CD4-positive, alpha-beta T cell treated with Interferon alpha-2 for 1 hour (primary cell): ENCODE measurements at places on chromosomes 1 and 21.
A peak's percentile ranks its signal among the peaks of the same experiment; 100 is the strongest.

DNA sequence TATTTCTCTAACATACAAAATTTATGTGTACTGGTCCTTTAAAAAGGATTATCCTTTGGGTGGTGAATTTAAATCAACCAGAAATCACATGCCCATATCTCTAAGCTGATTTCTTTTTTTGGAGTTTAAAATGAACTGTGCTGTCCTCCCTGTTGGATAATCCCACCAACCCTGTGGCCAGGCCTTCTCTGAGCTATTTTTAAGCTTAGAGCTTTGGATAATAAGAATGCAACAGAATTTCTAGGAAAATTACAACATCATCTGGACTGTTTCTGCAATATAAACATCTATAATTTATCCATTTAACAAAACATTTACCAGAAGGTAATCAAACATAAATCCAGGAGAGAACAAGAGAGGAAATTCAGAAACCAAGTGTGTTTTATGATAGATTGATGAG lies 88.3 kb downstream of the LRRC40 start:
- no peak for DNase-seq

DNA sequence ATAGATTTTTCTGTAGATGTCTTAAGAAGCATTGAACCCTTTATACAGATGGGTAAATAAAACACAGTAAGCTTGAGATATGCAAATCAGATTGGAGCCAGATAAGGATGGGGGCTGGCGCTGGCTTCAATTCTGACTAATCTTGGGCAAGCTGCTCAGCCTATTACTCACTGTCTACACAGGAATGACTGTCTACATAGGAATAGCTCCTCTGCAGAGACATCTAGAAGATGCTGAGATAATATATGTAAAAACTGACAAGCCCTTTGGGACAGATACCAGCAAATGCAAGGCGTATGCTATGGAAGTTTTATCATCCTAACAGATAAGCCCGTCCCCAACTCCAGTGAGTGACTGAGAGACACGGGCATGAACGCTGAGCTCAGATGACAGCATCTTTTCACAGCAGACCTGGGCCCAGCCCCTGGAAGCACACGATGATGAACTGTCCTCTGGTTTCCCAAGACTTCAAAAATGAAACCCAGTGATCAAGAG lies 1.7 kb downstream of the CLDN14 start:
- no peak for DNase-seq

DNA sequence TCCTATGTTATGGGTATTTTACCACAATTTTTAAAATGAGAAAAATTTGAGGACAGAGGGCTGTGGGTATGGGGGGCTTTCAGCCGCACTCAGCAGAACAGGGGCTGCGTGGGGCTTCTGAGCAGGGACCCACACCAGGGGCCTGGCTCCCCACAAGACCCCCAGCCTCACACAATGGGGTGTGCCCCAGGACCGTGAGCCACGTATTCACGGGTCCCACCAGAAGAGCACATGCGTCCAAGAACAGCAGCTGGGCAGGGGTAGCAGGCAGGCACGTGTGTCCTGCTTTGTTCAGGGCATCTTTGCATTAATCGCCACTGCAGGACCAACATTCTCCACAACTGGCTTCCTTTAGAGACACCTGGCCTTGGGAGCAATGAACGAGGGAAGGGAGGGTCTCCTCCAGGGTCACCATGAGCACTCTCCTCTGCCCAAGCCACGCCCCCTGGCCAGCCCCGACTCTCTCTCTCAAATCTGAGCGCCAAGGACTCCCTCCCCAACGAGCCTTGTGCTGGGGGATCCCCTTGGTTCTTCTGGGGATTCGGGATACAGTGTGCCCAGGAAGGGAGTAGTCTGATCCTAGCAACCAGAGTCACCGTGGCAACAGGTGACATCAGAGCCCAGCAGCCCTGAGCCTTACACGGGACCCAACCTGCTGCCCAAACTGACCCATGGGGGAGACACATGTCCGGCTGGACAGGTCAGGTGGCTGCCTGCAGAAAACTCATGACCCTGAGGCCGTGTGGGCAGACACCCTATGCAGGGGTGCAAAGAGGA lies 7.4 kb upstream of the ARF1 start:
- no peak for DNase-seq

GRCh38 chr1:154970631-154971340 lies at the start of gene SHC1:
TSS of gene SHC1 (minus strand) at chr1:154970747. CDS start at chr1:154970526, 221 bp downstream.
- DNase-seq, result peak; percentile 57

DNA sequence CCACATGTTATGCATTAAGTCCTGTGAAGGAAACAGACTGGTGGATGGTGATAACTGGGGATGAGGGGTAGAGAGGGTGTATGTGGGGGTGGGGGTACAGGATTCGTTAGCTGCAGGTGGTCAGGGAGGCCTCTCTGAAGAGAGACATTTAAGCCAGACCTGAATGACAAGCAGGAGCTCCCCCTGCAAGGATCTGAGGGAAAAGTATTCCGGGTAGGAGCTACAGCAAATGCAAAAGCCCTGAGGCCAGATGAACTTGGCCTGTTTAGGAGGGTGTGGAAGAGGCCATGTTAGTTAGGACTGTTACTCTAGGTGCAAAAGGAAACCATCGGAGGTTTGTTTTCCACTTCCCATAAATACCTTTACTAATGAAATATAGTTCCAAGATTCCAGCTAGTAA lies 9.9 kb downstream of the ARHGEF10L start:
- DNase-seq, result no peak

- DNase-seq, result no peak
Measured at GRCh38 chr1:167543199-167543990, 10.2 kb downstream of the CREG1 start.

GRCh38 chr1:41239988-41240610 lies 2.0 kb downstream of the SCMH1 start:
- peak; percentile 40 for DNase-seq

- no peak for DNase-seq
Measured at GRCh38 chr1:53373246-53373645, 45.4 kb upstream of the LRP8 start.

DNA sequence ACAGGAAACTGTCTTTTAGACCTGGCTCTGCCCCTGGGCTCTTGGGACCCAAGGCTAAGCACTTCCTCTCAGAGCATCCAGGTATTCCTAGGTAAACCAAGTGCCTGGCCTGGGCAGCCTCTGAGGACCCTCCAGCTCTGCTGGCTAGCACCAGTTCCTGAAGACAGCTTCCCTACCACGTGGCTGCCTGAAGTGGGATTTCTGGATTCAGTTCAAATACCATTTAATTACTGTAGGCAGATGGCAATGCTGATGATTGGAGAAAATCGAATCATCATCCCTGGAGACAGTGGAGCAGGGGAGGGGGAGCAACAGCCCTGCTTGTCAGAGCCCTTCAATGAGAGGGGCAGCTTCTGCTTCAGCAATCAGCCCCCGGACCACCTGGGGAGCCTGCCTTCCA lies 11.9 kb downstream of the KIF21B start:
- no peak for DNase-seq

DNA sequence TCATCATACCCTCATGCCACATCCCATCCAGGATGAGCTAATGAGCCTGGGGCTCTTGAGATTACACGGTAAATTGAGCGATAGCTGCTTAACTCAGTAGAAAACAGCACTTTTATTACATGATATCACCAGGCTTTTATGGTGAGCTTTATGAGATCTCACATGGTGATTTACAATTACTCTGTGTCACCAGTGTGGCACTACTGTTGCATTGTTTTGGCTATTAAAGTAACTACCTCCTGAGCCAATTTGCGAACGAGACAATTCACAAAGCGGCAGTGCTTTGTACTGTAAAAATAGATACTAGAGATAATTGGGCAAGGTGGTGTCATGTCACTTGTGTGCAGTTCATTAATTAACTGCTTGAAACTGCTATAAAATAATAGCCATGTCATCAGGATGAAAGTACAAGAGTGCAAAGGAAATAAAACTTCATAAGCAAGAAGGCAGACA lies 767.7 kb upstream of the ADGRL2 start:
- DNase-seq, result no peak

GRCh38 chr1:228112617-228113016 lies 3.5 kb upstream of the MRPL55 start:
- no peak for DNase-seq

GRCh38 chr1:224430511-224431113 lies 4.0 kb downstream of the WDR26 start:
- peak; percentile 24 for DNase-seq

DNA sequence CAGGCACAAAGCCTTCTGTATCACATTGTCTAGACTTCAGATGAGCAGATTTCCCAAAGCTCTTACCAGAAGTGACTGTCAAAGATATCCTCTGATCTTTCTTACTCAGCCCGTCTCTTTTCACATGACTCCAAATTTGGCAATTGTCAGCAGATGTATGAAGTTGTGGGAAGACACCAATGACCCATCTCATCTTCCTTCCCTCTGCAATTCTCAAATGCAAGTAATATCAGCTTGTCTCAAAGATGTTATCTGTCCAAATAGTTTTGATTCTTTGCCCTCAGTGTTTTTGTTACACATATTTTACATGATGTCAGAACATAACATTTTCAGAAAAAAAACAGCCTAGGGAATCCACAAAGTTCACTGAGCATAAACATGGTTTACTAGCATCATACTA lies 45.1 kb upstream of the RGS2 start:
- DNase-seq, result no peak

DNA sequence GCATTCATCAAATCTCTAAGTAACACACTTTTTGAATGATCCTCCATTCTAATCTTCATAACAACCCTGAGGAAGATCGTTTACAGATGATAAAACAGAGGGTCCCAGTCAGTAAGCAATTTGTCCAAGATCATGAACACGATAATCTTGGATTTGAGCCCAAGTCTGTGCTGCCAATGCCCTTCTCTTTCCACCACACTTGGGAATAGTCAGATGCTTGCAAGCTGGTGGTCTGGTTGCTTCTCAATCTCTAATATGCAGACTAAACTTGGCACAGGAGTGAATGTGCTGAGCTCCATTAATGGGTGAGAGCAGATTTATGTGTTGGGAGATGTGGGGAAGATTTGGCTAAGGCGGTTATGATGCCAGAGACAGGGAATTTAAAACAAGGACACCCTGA lies 430.6 kb upstream of the DAB1 start:
- no peak for DNase-seq

DNA sequence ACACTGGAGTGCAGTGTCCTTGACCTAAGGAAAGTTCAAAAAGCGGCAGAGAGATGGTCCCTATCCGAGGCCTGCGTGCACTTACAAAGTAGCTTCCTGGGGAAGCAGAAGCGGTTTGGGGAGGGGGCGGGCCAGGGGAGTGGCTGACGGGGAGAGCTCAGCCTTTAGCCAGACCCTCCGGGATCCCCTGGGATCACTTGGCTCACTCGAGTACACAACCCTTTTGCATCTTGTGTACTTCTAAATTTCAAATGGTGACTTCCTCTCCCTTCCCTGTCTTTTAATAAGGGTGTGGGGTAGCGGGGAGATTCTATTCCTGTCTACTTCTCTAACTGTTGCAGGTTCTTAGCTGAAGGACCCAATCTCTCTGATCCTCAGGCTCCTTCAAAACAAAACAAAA lies 18.1 kb upstream of the SNX27 start:
- no peak for DNase-seq

DNA sequence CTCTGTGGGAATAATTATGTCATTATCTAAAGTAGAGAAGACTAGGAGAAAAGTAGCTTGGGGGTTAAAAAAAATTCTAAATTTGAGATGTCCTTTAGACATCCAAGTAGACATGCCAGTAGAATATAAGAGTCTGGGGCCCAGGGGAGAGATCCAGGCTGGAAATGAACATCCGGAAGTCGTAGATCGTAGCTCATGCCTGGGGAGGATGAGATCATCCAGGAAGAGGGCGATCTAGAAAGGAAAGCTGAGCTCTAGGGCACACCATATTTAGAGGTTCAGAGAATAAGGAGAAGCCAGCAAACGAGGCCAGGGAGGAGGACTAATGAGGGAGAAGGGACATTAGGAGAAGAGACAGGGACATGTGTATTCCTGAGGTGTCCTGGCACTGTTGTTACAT lies 12.2 kb downstream of the NGF start:
- no peak for DNase-seq

GRCh38 chr1:60133000-60133673 lies 59.6 kb upstream of the C1orf87 start:
- no peak for DNase-seq

DNA sequence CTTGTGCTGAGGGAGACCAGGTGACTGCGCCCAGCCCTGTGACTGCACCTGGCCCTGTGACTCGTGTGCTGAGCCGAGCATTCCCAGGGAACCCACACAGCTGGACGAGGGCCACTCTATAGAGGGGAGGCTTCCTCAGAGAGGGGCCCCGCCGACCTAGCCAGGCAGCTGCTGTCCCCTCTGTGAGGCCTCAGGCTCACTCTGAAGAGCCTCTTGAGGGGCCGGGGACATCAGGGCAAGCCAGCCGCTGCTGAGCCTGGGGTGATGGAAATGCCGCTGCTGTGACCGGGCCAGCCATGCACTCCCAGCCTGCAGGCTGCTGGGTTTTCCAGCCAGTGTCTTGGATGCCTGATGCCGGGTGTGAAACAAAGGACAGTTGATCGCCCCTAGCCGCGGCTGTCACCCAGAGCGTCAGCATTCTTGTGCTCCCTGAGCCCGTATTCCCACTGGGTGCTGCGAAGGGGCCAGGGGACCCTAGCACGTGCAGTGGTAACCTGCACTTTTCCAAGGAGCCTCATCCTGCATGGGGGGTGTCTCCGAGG lies 17.5 kb downstream of the PFKL start:
- DNase-seq, result no peak

DNA sequence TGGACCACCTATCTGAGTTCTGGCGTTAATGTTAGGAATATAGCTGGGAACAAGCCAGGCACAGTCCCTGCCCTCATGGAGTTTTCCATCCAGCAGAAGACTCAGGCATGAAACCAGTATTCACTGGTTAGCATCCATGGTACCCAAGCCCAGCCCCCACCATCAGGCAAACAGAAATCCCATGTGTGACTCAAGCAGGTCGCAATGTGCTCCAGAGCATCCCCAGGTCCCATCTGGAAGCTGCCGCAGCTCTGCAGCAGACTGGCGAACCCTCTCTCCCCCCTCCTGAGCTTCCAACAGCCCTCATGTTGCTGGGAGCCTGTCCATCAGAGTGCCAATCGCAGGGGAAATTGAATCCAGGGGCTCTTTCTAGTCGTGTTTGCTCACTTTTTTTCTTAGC lies 174.2 kb downstream of the RRAGC start:
- DNase-seq, result no peak

GRCh38 chr1:17925290-17926237 lies 170.4 kb downstream of the ACTL8 start:
- DNase-seq, result no peak

GRCh38 chr1:39016604-39017171 lies 9.5 kb upstream of the NDUFS5 start:
- no peak for DNase-seq

DNA sequence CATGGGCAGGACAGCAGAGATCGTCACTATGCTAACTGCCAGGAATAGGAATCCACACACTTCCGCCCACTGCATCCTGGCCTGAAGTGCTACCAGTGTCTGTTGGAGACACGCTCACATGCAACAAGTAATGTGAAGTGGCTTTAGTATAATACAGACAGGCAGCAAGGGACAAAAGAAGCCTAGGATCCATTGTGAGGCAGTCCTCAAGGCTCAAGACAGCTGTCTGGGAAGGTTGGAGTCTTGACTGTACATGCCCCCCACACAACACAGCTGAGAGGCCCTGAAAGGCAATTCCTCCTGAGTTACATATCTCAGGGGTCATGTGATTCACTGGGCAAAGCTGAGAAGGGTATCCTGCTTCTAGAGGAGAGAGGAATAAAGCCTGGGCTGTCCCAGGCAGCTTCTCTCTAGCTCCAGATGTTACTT lies 39.9 kb upstream of the CD1D start:
- no peak for DNase-seq
